T-cell (primary cell): ENCODE measurements at places on chromosomes 7 and 10.

GRCh38 chr10:132861116-132861691, 75.3 kb upstream of the NKX6-2 start:
- DNase-seq = peak; percentile 18

DNA sequence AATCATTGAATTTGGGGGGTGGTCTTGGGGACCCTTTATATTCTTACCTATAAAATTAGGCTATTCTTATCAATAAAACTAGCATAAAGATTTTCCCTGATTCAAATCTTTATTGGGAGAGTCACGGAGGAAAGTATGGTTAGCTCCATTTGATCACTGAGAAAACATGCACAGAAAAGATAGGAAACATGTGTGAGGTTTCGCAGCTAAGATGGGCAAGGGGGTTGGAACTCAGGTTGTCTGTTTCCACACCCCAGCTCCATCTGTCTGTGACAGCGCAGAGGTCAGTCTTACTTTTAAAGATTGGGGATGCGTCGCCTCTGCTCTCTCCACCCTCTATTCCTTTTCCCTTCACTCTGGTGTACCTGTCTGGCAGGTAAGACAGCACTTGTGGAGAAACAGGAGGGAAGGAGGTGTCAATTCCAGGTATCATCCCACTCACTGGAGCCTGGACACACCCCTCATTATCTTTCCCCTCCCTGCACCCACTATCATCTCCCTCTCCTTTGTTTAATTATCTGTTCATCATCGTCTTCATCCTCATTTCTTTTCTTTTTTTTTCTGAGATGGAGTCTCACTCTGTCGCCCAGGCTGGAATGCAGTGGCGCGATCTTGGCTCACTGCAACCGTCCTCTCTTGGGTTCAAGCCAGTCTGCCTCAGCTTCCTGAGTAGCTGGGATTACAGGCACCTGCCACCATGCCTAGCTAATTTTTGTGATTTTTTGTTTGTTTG, 2.4 kb upstream of the DENND10 start:
- no peak for DNase-seq

DNA sequence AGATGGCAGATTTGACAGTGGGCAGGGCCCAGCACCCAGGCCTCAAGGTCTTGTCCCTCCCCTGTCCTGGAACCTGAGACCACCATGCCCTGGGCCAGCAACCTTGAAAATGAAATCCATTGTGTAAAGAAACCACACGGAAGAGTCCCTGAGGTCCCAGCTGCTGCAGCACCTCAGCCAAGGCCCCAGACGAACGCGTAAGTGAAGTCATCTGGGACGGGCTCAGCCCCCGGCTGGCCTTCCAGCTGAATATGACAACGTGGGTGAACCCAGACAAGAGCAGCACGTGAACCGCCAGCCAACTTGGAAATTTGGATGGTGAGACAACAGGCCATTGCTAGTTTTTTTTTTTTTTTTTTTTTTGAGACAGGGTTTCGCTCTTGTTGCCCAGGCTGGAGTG, 70.3 kb downstream of the CYTH3 start:
- DNase-seq = no peak

GRCh38 chr10:6014241-6014761, 37.0 kb upstream of the IL15RA start:
- peak; percentile 72 for DNase-seq

DNA sequence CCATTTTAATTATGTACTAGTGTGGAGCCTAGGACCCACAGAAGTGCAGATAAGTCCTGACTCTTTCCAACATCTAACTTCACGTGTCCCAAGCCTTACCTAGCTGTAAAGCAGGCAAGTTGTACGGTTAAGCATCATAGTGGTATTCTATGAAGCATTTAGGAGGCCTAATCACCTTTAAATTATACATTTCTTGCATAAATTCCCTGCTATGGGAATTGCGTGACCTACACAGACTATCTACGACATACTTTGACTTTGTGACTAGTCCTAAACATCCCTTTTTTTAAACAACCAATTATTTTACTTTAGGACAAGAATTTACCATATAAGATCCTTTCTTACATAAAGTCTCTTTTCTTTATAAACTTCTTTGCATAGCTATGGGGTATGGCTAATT, 37.7 kb upstream of the LRGUK start:
- no peak for DNase-seq

GRCh38 chr7:73340514-73340913, 12.6 kb downstream of the FKBP6 start:
- no peak for DNase-seq

DNA sequence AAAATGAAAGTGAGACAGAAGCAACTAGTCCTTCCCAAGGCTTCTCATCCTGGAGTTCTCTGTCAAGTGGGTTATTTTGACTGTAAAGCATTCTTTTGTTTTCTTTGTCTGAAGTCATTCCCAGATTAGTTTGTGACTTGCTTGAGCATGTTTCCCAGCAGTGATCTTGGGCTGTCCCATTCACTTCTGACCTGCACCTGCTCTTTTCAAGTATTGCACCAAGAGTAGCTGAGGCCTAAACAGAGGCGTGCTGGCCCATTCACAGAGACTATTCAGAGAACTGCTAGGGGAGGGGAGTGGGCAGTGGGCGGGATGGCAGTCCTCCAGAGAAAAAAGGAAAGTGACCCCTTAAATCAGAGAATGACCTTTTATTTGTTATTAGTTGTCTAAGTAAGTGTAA, 61.3 kb downstream of the CACNA2D1 start:
- no peak for DNase-seq

DNA sequence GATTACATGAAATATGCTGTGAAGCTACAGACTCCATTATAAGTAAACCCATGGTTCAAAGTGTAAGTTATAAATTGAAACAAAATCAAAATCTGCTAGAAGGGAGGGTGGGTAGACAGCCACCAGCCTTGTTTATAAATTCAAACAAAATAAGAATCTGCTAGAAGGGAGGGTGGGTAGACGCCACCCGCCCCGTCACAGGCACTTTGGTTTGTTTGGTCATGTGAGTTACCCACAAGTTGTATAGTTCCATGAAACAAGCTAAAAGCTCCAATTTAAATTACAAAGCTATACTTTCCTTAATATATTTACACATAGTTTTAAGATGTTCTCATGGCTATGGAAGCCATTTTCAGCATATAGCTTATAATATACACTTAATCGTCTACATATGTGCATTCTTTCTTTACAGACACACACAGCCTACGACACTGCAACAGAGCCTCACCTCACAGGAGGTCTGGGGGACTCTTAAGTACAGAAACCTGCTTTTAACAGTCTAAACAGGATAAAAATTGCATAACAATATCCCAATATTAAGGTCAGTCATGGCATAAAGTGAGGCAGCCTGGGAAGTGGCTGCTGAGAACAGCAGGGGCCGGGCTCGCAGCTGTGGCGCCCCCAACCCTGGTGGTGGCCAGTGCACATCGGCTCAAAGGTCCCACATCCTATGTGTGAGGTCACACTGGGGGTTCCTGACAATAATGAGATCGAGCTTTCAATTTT, 28.1 kb upstream of the NCAPG2 start:
- no peak for DNase-seq

DNA sequence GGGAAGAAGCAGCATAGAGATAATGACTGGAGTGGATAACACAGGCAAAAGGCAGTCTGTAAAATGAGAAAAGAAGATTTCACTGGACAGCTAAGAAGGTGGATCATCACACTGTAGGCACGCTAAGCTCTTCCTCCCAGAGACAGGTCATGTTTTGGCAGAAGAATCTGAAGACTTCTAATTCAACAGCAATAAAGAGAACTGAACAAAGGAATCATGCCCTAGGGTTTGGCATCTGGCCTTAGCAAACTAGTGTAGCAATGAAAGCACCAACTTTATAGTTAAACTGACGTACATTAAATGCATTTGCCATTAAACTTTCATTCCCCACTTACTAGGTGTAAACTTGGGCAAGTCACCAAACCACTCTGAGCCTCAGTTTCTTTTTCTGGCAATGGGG, 84.4 kb upstream of the SEM1 start:
- no peak for DNase-seq

- no peak for DNase-seq
Measured at GRCh38 chr10:92164036-92164696, 126.7 kb downstream of the CPEB3 start.

GRCh38 chr7:52095861-52096260, 779.3 kb upstream of the COBL start:
- no peak for DNase-seq

DNA sequence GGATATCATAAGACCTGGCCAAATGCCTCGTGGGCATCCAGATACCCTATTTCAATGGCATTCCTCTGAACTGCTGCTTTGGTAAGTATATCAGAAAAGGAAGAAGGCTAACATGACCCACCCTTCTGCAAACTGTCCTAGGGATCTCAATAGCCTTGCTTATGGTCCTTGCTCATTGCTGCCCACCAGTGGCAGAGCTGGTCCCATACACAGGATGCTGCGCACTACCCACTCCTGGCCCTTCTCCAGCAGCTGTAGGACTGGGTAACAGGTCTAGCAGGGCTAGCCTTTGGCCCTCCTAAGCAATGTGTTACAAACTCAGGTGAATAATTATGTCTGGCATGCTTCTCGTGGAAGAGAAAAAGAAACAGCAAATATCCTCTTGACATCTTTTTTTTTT, 72.5 kb downstream of the C10orf90 start:
- DNase-seq = no peak

GRCh38 chr10:72335394-72336258, 19.1 kb downstream of the DNAJB12 start:
- DNase-seq = peak; percentile 47

DNA sequence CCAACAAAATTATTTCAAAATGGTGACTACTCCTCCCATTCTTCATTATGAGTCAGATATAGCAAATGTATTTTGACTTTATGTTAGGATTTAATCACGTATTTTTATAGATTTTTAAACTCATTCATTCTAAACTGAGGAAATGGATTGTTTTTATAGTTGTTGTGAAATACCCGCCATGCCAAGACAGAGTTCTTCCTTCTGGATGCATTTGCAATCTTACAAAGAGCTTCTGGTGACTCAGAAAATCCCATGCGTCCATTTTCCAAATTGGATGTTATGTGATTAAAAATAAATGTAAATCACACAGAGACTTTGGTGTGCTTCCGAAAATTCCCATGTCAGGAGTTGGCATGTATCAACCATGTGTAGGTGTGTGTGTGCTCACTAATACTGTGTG, 179.3 kb downstream of the TRIL start:
- no peak for DNase-seq

GRCh38 chr10:125125951-125126735, 34.2 kb downstream of the CTBP2 start:
- DNase-seq = no peak

GRCh38 chr7:157730614-157731013, 393.8 kb downstream of the DNAJB6 start:
- DNase-seq = no peak
